ENCODE measurements at places on chromosomes 13 and 19.
A peak's percentile ranks its signal among the peaks of the same experiment; 100 is the strongest.

DNA sequence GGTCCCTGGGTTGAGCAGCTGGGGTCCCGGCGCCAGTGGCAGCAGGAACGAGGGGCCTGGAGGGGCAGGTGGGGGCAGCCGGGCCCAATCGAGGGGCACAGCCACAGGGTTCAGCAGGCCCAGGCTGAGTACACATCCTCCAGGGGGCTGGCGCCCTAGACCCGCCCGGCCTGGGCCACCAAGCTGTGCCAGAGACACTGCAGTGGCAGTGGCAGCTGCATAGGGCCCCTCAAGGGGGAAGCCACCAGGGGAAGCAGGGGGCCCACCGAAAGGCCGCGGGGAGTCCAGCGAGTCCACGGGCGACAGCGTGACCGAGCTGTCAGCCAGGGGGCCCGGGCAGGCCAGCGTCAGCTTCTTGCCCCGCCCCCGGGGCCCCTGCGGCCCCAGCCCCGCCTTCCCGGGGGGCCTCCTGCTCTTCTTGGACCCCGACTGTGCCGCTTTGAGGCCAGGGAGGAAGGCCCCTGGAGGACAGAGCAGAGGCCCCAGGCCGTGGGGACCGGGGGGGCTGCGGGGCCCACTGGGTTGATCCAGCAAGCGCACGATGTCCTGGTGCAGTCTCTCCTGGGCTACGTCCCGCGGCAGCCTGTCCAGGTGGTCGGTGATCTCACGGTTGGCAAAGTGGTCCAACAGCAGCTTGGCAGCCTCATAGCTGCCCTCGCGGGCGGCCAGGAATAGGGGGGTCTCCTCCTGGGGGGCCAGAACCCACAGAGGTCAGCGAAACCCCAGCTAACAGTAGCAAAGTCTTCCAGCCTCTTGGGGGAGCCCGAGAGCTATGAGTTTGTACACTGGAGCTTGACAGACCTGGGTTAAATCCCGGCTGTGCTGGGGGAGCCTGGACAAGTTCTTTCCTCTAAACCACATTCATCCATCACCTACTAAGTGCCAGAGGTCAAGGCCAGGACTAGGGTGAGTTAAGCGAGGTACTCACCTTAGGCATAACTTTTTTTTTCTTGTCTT is 39.5 kb downstream of the NOTCH3 start:
- DNase-seq, result no peak

DNA sequence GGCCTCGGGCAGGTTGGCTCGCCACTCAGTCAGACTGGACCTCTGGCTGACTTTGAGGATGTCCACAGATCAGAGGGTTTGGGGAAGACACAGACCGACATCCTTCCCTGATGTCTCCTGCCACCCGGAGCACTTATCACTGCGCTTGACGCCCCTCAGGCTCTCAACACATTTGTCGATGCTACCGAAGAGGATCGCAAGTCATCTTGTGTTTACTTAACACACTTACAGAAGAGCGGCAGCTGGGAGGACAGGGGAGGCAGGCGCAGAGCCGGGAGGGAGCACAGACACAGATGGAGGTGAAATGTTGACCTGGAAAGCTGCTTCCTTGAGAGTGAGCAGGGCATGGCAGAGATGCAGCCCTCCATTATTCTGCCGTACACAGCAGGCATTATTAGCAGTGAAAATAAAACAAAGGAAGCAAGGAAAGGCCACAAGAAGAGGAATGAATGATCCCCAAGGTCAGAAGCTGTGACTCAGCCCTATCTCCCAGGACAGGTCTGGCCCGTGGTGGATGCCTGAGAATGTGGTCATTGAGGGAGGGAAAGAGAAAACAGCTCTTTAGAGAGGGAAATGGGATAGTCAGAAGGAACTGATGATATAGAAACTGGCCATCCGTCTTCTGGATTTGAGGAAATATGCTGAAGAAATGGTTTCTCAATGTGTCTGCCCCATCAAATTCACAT is 549.5 kb upstream of the ARGLU1 start:
- no peak for DNase-seq

DNA sequence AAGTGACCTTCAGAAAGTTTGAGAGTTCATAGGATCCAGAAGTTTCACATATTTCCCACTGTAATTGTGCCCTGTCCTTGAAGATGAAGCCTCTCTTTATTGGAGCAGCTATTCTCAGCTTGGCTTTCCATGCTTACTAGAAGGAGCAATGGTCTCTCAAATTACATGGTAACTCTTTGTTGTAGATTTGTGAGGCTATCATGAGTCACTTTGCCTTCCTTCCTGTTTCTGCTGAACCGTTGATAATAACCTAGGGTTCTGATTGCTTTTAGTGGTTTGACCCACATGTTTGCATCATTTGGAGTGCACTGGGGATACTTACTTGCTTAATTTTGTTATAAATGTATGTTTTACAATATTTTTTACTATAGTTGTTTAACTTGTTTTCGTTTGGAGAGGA is 772.9 kb upstream of the SLITRK6 start:
- DNase-seq, result no peak

DNA sequence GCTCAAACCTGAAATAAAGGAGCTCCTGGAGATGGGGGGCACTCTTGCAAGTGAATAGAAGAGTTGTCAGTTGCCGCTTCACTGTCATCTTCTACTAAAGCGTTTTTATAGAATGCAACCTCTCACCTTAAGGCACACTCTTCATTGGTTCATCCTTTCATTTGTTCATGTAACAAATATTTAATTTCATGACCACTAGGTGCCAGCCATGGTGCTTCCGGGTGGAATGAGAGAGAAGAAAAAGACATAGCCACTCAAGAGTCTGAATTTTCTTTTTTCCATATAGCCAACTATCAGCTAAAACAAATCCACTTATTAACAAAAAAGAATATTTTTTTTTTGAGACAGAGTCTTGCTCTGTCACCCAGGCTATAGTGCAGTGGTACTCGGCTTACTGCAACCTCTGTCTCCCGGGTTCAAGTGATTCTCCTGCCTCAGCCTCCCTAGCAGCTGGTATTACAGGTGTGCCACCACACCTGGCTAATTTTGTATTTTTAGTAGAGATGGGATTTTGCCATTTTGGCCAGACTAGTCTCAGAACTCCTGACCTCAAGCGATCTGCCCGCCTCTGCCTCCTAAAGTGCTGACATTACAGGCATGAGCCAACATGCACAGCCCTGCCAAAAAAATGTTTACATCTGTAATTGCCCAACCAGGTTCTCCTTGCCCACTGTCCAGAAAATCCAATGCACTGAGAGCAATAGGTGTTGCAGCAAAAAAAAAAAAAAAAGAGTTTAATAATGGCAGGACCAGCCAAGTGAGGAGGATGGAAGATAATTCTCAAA is 22.1 kb upstream of the SACS start:
- no peak for DNase-seq

DNA sequence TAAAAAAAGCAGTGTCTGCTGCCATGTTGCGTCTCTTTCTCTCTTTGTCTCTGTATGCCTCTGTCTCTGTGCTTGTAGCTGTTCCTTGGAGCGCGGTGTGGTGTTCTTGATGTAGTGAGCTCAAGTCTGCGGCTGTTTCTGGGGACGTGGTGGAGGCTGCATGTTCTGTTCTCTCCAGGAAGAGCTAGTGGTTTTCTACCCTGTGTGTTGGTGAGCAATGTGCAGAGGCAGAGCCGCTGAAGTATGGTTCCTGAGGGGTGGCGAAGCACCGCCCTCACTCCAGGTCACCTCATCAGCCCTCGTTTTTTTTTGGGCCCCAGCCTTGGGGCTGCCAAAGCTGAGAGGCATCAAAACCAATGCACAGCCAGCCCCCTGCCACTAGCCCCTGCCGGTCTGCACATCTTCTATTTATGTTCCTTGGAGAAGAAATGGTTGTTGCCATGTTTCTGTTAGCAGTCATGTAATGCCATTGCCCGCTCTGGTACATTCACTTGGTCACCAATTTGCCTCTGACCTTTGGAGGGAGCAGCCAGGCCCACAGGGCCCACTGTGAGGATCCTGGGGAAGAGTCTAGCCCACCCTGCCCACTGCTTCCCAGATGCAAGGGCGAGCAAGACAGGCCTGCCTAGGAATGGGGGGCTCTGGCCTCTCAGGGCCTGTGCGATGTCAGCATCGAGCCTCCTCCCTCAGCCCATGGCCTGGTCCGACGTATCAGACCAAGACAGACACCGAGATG is 7.2 kb downstream of the HNRNPL start:
- DNase-seq, result peak; percentile 51

GRCh38 chr13:37058910-37059847 is at the start of gene SUPT20H:
Gene SUPT20H (minus strand): TSS chr13:37059688. CDS start chr13:37051490, 8,198 bp downstream.
- DNase-seq, result peak; percentile 93

GRCh38 chr13:44752164-44752563 is 176.0 kb upstream of the TSC22D1 start:
- DNase-seq, result no peak

- DNase-seq, result peak; percentile 31
Measured at GRCh38 chr13:50512474-50513299, 330.8 kb downstream of the DLEU7 start.

- DNase-seq, result no peak
Measured at GRCh38 chr13:98349731-98350305, 172.7 kb upstream of the RNF113B start.

- DNase-seq, result no peak
Measured at GRCh38 chr13:42762917-42763316, 18.5 kb upstream of the FAM216B start.

DNA sequence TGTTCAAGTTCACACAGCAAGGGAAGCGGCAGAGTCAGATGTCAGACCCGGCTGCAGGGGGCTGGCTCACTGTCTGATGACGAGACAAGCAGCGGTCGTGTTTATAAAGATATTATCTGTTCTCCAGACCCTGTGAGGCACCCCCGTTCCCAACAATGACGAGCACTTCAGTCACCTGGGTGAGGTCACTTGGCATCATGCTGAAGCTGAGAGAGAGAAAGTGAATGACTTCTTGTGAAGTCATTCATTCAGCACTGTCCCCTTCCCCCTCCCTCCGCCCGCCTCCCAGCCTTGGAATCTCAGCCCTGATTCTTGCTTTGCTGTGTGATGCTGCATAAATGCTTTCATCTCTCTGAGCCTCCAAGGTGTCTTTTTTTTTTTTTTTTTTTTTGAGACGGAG is 4.9 kb upstream of the LYPD3 start:
- peak; percentile 18 for DNase-seq

DNA sequence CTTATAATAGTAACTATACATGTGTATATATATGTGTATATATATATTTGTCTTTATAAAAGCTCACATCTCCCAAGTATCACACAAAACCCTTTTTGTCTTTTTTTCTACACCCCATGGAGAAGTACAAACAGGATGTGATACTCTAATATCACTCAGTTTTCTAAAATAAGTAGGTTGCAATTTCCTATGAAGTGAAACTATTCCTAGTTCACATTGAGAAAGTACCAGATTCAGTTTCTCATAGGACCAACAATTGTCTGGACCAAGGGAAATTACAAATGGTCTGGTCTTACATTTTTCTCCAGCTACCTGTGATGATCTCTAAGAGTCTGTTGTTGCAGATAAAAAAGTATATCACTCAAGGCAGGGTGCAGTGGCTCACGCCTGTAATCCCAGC is 17.9 kb upstream of the LILRB1 start:
- no peak for DNase-seq

DNA sequence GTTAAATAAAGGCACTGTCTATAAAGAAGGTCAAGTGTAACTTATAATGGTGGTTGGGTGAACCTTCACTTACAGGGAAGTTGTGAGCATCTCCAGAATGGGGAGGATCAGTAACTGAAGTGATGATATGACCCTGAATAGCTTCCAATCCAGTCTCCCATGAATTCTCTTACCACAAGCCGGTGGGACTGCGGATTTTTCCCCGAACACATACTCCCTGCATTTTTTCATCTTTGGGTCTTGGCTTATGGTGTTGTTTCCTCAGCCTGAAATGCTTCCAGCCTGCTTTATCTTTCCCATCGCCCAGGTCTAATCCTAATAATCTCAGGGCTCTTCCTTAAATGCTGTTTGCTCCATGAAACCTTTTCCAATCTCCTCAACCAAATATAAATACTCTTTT is 2.0 kb upstream of the CSNK1A1L start:
- no peak for DNase-seq

GRCh38 chr19:10238172-10238783 is 7.1 kb upstream of the S1PR2 start:
- no peak for DNase-seq

DNA sequence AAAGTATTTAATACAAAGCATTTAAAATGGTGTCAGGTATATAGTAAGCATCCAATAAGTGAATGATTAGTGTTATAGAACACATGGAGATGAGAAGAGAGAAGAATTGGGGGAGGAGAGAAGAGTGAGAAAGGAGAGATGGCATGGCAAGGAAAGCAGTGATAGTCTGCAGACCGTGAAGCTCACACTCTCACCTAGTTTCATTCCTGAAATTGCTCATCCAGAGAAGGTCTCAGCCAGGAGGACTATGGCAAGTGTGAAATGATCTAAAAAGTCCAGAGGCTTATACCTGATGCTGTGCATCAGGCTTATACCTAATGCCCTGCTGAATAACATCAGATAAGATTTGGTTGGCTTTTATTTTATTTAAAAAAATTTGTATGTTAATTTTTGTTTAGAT is 351.6 kb upstream of the KLF12 start:
- no peak for DNase-seq

- DNase-seq, result no peak
Measured at GRCh38 chr19:36125557-36125956, 10.3 kb downstream of the TBCB start.

GRCh38 chr13:45932676-45933075 is 81.1 kb upstream of the SIAH3 start:
- no peak for DNase-seq

GRCh38 chr13:57846600-57847173 is 215.1 kb downstream of the PCDH17 start:
- no peak for DNase-seq

DNA sequence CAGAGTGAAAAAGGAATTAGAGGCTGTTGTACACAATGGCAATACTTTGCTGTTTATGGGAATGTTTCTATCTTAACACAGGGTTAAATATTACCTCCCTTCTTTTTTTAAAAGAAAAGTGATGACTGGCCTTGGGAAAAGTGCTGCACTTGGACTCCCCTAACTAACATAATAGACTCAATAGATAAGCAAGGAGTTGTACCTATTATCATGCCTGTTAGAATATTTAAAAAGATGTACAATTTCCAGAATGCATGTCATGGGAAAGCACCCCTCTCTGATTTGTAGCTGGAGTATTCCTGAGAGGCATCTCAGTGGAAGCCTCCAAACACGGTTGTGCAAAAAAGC is 79.3 kb upstream of the GPC6 start:
- no peak for DNase-seq

GRCh38 chr13:66640231-66640630 is 589.9 kb downstream of the PCDH9 start:
- no peak for DNase-seq

- DNase-seq, result no peak
Measured at GRCh38 chr13:89270736-89271135, 1599.6 kb downstream of the SLITRK5 start.

GRCh38 chr13:40026174-40026585 is 370.7 kb downstream of the COG6 start:
- peak; percentile 24 for DNase-seq

GRCh38 chr19:8640402-8641004 is 10.1 kb downstream of the NFILZ start:
- DNase-seq, result no peak
